ENCODE measurements at places on chromosomes 7 and 10.

DNA sequence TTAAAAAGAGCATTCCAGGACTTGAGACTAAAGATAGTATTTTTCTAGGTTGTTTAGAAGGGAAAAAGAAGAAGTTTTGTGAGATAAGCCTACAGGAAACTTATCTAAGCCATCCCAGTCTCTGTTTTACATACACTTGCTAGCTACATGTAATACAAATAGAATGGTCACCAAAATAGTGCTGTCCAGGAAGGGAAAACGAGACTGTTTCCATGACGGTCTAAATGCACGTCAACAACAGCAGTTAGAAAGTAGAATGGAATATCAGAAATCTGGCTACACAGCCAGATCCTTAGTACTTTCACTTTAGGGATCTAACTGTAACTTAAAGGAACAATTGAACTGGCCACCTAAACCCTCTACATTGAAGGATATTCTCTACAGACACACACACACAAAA is 117.6 kb downstream of the TSPAN12 start:
- DNase-seq, result peak; percentile 35

DNA sequence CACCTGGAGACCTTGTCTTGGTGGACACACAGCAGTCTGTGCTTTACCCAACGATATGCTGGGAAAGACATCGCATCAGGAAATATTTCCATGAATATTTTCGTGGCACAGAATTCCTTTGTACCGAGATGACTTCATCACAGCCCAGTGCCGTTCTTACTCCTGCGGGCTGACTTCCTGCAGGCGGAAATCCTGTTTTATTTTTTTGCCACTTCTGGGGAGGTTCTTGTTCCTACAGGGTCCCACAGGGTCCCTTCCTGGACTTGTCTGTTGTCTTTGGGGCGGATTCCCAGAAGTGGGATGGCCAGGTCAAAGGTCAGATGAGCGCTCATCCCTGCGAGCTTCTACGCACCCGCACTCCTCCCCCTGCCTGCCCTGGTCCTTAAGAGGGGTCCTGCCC is 86.5 kb downstream of the DNAJB6 start:
- no peak for DNase-seq

DNA sequence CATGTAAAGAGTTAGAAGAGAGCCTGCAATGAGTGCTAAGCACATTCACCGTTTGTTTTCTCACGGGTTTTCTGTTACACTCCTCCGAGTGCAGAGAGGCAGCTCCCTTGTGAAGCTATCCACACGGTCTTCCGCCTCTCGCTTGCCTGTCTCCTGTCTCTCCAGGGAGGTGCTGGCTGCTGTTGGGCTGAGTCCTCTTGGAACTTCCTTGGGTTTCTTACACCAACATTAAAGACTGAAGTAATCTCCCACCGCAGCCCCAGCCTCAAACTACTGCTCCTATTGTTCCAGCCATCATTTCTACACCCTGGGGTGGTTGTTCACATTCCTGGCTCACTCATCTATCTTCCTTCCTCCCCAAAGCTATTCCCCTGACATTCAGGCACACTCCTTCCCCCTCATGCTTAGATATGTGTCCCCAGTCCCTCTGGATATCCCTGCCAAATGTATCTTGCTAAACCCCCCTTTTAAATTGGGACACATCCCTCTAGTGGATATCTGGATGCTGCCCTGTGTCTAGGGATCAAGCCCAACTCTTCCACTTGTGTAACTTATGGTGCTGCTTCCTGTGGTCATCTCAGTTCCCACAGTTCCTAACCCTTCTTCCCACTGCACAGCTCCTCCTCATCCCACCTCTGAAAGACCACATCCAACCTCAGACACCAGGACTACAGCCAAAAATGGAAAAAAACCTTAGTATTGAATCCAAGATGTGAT is 14.1 kb downstream of the ESYT2 start:
- DNase-seq, result peak; percentile 87

DNA sequence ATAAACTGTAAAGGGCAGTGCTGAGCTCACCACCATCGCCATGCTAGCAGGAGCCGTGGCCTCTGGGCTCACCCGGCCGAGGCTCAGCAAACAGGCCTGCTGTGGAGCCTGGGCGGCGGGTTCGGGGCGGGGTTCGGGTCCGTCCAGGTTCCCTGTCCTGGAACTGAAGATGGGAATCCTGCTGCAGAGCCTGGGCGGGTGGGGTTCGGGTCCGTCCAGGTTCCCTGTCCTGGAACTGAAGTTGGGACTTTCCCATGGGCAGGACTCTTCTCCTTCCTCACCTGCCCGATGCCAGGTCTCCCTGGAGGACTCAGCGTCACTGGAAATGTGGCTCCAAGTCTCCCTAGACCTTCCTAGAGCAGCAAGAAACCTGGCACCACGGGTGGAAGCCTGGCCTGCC is 36.6 kb downstream of the EN2 start:
- no peak for DNase-seq

DNA sequence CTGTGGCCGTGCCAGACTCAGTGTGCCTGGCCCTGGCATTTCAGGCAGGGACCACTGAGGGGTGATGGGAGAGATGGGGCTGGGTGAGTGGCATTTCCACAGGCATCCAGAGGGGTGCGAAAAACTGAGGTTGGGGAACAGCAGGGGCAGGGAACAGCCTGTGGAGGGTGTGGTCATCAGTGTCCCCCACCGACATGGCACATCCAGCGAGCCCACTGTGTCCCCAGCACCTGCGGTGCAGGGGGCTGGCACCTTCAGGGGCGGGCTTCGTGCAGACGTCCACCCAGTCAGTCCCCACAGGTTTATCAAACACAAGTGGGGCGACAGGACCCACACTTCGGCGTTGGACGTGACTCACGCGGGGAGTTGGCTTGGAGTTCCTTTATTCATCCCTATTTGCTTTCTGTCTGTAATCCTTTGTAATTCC is 14.8 kb downstream of the CUX1 start:
- no peak for DNase-seq

- DNase-seq, result peak; percentile 95
These were observed 29.5 kb downstream of the EGFR start for GRCh38 chr7:55048221-55048859.

DNA sequence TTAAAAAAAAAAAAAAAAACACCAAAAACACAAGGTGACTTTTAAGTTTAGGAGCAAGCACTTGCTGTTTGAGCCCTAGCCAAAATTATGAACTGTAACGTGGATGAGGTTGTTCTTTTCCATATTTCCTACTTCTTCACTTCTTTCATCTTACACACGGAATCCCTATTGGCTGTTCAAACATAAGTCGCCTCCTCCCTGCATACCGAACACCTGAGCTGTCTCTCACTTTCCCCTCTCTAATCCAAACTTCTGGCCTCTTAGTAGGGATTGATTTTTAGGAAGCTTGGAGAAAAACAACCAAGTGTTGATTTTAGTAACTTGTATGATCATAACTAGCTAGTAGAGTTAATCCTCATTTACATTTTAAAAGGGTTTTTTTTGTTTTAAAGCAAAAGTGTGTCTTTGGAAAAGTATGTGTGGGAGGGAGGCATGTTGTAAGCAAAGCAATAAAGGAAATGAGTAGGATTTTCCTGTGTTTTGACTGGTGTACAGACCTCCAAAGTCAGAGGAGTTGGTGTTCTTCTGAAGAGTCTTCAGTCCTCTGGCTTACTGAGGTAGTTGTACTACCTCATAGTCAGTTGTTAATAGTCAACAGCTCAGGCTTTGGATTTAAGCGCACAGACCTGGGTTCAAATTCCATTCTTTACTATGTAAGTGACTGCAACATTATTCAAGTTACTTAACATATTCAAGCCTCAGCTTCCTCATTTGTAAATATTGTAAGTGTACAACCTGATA is 39.3 kb downstream of the RABGEF1 start:
- DNase-seq, result no peak

GRCh38 chr10:71747551-71748523 is 25.5 kb downstream of the VSIR start:
- DNase-seq, result no peak

DNA sequence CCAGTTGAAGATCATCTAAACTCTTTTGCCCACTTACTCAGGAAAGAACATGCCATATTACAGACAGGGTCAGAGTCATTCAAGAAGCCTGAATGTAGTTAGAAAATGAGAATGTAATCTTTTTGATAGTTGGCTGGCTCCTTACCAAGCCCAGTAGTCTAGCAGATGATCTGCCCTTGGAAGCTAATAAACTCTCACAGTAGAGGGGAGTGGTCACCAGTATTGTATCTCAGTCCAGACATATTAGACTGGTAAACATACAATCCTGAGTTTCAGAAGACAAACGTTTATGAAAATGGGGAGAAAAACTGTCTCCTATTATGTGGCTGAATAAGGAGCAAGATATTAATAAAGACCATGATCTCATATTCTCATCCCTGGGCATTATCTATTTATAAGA is 65.3 kb downstream of the SEPTIN7 start:
- no peak for DNase-seq

DNA sequence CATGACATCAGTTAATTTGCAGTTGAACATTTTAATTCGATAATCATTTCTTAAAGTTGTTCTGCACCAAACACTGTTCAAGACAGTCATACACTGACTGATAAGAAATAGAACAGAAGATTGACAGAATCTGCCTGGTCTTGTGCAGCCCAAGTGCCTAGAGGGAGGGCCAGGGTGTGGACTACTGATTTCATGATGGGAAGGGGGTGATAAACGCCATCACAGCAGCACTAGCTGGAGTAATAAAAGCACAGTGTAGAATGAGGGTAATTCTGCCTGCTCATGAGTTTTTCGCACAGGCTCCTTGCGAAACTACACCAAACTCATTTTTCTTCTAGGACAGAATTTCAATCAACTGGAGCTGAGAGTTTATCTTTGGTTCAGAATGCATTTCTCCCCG is 270.1 kb downstream of the ARL4A start:
- DNase-seq, result no peak

- no peak for DNase-seq
These were observed 9.8 kb downstream of the HSPA12A start for GRCh38 chr10:116732573-116732972.

DNA sequence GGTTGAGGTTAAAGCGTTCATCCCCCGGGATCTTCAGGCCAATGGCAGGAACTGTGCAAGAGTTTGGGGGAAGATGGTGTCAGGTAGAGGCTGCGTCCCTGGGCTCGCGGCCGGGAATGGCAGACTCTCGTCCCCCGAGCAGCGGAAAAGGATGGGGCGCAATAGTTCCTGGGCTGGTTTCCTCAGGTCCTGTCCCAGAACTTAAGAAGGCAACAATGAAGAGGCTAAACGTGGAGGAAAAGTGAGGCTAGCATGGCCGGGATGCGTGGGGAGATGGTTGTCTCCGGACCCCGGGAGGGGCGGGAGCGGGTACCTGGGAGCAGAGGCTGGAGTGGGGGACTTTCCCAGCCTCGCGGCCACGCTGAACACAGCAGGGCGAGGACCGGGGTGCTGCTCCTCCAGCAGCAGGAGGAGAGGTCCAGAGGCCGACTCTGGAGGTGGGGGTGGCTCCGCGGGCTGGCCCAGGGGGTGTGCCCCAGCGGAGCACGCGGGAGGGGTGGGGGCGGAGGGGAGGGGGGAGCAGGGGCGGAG is 882 bp downstream of the IRF5 start:
- DNase-seq, result no peak

DNA sequence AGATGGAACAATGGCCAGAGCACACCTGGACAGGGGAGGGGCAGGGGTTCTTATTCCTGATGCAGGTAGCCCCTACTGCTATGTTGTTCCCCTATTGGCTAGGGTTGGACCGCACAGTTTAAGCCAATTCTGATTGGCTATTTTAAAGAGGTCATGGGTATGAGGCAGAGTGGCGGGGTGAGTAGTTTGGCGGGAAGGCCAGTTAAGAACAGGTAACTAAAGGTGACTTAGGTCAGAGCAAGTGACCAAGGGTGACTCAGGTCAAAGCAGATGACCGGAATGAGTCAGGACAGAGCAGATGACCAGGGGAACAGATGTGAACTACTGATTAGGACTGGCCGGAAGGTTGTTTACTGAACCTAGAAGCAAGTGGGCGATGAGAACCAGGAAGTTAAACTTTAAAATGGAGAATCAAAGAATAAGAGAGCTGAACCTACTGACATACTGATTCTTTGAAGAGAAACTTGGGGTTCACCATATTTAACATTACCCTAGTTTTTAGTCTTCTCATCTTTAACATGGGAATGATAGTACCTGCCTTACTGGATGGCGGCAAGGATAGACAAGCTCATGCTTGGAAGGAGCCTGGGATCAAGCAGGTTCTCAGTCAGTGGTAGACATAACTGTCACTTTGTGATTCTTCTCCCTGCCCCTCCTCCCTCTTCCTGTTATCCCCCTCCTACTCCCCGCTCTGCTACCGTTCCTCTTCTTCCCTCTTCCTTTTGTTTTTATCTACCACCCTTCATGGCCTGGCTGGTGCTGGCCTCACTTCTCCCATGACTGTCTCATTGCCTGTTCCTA is 55.0 kb downstream of the CCNY start:
- DNase-seq, result no peak

GRCh38 chr7:329691-330281 is 39.8 kb downstream of the FOXL3 start:
- DNase-seq, result no peak

DNA sequence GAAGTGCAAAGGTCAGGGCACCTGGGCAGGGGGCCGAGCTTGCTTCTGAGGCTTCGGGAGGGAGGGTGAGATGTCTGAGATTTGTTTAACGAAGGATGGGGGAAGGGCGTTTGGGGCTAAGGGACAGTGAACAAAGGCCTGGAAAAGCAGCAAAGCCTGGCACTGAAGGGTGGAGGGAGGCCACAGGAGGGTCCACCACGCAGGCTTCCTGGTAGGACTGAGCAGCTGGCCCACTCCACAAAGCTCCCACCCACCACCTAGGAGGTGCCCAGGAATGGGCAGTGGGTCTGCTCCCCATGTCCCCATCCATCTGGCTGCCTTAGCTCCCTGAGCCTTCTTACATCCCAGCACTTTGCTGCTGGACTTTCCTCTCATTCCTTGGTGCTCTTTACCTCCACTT is 39.4 kb upstream of the CXCL12 start:
- no peak for DNase-seq

GRCh38 chr10:45008524-45009161 is 7.9 kb downstream of the ZNF22 start:
- DNase-seq, result peak; percentile 91

DNA sequence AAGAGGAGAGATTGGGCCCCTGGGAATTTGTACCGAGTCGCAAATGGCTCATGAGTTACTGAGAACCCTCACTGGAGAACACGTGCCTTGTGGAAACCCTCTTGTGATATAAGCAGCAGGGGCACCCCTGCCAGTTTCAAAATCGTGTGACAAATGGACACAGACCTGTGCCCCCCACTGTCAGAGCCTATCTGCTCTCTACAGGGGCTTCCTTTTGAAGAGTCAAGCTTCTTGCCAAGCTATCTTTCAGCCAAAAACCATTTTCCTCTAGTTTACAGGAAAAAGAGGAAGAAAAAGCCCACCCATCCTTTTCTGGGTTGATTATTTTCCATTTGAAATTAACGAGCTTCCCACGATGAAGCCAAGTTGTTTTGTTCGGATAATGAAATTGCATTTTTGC is 64.1 kb upstream of the MPP7 start:
- no peak for DNase-seq

- DNase-seq, result no peak
These were observed 1.5 kb downstream of the AQP1 start for GRCh38 chr7:30912986-30913811.

GRCh38 chr7:7911369-7912123 is 57.0 kb upstream of the GLCCI1 start:
- DNase-seq, result no peak

GRCh38 chr7:19362099-19362498 is 216.9 kb upstream of the FERD3L start:
- DNase-seq, result no peak

GRCh38 chr7:7491044-7491443 is 44.6 kb downstream of the COL28A1 start:
- DNase-seq, result no peak

Measured in NCI-H510A treated with DMSO at 0.1 percent for 48 hours (cell line).